ENCODE measurements at places on chromosomes 5 and 9.

DNA sequence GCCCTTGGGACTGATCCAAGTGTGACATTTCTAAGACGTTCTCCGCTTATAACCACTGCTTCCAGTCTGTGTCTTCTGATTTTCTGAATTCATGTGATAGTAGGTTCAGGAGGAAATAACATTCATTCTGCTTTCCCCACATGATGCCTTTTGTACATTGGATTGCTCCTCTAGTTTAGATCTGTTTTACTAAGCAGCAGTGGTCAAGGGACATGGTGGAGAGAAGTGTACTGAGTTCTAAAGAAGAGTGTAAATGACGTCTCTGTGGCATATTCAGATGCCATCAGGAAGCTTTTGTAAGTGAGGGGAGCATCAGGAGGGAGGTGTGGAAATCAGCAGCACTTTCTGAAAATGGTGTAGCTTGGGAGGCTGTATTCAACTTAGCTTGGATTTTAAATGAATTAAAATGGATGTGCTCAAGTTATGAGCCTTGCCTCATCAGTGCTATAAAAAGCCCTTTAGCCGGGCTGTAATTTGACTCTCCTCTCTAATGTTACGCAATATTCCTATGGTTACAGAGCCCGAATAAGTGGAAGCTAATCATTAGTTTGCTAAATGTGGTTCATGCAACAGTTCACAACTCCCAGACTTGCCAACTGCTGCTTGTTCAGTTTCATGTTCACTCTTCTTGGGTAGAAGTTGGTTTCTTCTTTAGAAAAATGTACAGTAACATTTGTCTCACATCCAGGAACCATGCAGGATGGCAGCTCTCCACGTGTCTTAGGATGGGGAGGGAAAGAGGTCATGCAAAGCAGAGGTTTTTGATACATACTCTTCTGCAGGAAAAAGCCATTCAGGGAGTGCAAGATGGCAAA, 281.3 kb downstream of the ARHGAP26 start:
- DNase-seq, result peak; percentile 85

DNA sequence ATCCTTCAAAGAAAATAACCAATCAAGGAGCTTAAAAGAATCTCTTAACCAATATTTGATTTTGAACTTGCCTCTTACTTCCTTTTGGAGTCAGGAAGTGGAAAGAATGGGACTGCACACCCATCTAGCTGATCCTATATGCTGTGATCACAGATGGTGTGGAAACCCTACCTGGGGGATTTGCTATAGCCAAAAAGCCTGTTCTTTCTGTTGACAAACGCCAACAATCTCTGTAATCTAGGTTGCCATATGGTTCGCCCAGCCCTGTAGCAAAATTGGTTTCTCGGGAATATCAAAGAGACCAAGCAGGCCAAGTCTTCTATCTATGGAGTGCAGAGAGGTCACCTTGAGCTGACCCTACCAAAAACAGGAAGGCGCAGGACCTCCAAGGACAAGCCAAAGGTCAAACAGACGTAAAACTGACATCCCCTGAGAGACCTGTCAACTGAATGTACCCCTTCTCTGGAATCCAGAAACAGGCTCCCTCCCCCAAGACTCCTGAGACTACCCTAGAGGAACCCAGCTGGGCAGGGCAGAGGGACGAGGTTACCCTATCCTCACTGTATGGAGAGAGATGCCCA, 19.4 kb downstream of the NRG2 start:
- no peak for DNase-seq

DNA sequence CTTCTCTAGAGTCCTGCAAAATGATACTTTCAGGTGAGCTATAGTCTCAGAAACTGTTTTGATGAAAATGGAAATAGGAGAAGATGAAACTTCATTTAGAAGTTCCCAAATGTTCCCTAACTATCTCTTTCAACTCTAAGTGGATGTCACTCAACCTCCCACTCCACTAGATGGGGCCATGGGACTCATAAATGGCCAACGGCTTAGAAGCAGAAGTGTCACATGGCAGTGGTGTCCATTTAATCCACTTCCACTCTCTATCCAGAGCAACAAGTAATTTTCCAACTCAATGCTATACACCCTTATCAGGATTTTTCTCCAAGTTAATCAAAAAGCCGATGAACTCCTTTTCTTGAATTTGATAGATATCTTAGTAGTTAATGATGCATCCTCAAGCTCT, 295.7 kb downstream of the EDIL3 start:
- DNase-seq, result peak; percentile 39

- DNase-seq, result peak; percentile 19
Observed at GRCh38 chr5:91076138-91076537, 307.0 kb downstream of the ARRDC3 start.

DNA sequence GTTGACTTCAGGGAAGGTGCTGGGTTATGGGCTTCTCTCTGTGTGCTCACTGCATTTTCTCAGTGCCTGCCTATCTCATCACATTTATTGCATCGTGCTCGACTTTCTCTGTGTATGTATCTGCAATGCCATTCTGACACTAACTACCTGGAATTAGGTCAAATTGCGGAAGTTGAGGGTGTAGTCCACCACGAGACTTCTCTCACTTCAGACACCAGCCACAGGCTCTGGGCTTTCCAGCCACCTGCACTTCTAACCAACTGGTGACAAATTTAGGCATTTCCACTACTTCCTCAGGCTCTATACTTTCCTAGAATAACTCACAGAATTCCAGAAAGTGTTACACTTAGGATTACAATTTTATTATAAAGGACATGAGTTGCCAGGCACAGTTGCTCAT, 188.6 kb upstream of the ZNF608 start:
- DNase-seq, result no peak

DNA sequence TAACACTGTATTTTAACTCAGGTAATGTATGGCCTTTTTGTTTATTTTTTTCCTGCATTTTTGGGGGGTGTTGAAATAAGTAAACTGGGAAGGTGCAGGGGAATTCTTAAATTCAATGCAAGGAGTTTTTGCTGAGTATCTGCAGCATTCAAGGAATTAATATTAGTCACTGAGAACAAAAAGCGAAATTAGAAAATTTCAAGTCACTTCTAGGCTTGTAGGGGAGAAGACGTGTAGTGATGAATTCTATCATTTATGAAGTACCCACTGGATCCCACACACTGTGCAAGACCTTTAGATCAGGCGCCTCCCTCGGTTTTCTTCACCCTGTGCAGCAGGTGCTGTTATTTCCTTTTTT, 1.2 kb downstream of the EHMT1 start:
- no peak for DNase-seq

Data from fibroblast of skin of scalp (primary cell).